HL-60 (cell line): ENCODE measurements at places on chromosomes 1 and 21.

GRCh38 chr1:66532798-66533783, 862 bp upstream of the SGIP1 start:
- no peak for DNase-seq

GRCh38 chr1:26745191-26745590, 42.6 kb upstream of the PIGV start:
- no peak for DNase-seq

GRCh38 chr1:59163268-59164092, 133.4 kb upstream of the FGGY start:
- no peak for DNase-seq

- DNase-seq, result no peak
These were observed 1542.6 kb downstream of the PLA2G4A start for GRCh38 chr1:188371295-188371806.

- DNase-seq, result no peak
These were observed 4.4 kb downstream of the SELENON start for GRCh38 chr1:25804244-25804963.

DNA sequence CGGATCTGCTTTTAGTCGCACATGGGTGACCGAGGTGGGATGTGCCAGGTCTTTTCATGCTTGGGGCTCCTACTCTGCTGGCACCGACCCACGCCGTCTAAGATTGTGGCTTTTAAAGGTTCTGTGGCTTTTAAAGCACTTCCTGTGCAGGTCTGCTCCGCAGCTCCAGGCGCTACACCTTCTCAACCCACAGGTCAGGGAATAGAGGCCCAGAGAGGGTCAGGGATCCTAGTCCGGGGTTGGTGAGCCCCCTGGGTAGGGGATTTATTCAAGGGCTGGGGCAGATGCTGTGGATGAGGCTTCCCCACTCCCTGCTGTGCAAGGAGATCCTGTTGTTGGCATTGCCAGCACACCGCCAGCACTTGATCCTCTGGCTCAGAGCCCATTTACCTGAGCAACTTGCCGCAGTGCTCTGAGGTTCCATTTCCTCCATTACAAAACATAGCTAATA, 212.8 kb upstream of the RAB4A start:
- no peak for DNase-seq

GRCh38 chr1:205543351-205544301, 39.2 kb downstream of the CDK18 start:
- no peak for DNase-seq

DNA sequence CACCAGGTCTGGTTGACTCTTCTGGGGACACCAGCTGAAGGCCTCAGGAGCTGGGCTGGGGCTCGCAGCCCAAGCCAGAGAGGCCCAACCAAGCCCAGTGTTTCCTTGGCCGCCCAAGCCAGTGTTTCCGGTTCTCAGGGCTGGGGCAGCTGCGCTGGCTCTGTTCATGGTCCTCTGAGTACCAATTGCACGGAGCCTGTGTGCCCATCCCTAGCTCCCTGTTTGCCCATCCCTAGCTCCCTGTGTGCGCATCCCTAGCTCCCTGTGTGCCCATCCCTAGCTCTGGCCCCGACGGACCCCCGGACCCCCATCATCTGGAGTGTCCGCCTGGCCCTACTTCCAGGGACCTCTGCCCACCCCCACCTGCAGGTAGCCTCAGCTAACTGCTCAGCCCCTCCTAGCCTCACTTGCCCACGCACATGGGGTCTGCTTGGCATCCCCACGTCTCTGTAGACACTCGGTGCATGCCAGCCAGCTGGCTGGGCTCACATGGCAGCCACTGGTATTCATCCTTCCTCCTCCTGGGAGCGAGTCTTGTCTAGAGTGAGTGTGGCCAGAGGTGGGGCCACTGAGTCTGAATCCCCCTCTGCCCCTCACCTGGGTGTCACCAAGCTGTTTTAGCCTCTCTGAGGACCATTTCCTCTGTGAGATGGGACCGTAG, 64.0 kb downstream of the WNT9A start:
- no peak for DNase-seq

GRCh38 chr1:212045981-212046380, 10.4 kb downstream of the DTL start:
- no peak for DNase-seq

DNA sequence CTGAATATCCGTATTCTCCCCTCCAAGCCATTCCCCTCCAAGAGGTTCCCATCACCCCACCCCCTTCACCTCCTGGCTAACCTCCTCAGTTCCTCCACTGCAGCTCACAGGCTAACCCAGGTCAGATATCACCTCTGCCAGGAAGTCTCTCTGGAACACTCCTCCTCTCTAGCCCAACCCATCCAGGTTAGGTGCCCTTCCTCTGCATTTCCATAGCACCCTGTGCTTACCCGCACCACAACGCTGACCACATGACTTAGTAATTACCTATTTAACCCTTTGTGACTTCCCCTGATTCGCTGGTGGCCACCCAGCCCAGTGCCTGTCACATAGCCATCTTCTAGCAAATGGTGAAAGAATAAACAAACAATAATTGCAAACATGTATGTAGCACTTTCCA, 49.5 kb upstream of the IFFO2 start:
- DNase-seq, result no peak

- DNase-seq, result no peak
These were observed 89.9 kb downstream of the IER5 start for GRCh38 chr1:181178241-181178879.

- DNase-seq, result no peak
These were observed 40.4 kb upstream of the BMP8A start for GRCh38 chr1:39450956-39451606.

DNA sequence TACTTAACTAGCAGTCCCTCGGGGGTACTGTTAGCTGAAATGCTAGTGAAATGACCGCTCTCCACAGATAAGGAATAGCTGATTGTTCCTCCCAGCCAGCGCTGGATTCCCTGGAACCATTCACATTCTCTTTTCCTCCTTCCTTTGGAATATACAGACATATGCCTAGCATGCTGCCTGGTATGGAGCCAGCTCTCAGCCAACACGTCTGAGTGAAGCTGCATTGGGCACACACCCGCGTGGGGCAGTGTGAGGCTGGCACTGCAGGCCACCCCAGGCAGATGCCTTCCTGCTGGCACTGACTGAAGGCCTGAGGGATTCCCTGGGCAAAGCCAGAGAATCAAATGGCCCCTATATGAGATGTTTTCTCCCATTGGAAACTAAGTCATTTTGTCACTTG, 66.7 kb downstream of the TLR5 start:
- no peak for DNase-seq

DNA sequence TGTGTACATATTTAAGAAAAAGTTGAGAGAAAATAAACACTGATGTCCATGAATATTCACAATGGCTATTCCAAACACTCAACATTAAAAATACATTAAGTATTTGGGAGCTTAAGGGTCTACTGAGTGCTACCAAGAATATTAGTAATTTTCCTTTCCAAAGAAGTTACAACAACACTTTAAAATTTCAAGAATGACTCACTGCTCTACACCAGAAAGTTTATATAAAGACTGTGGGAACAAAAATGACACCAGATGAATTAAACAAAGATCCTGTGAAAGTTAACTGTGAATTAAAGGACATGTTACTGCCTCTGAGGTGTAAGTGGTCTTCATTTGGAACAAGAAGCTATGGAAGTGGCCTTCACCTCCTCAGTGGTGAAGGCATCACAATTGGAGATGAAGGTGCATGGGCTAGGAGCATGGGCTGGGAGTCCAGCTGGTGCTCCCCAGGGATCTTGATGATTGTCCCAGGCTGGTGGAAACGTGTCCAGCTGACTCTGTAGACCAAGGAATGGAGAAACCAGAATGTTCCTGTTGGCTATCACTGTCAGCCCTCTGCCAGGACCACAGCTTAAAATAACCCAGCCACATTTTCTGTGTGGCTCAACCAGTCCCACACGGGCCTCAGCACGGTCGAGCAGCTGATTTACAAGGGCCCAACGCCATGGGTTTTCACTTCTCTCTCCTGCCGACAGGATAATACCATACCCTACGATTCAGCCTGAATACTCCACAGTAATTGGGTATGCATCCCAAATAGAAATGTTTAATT, 28.8 kb downstream of the TAF5L start:
- no peak for DNase-seq

- DNase-seq, result no peak
These were observed 136.9 kb downstream of the BARHL2 start for GRCh38 chr1:90580176-90580575.

GRCh38 chr1:87549738-87550137, 221.1 kb downstream of the LMO4 start:
- DNase-seq, result no peak

DNA sequence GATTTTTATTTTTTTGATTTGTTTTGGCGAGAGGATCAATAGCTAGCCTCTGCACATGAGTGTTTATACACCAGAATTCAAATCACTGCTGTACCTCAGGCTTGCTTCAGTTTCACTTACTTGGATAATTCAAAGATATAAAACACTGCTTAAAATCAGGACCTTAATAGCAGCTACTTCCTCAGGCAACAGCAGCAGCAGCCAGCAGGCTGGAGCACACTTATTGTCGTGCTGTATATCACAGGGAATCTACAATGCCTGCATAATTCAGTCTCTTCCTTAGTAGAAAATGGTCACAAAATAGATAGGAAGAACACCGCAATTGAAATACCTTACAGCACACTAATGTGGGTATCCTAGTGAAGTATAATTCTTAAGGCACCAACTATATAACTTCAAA, 497.3 kb downstream of the NEGR1 start:
- DNase-seq, result no peak

GRCh38 chr1:112527266-112528010, 18.7 kb downstream of the WNT2B start:
- DNase-seq, result no peak

- DNase-seq, result no peak
These were observed 45.7 kb upstream of the ACOT11 start for GRCh38 chr1:54502342-54502741.

DNA sequence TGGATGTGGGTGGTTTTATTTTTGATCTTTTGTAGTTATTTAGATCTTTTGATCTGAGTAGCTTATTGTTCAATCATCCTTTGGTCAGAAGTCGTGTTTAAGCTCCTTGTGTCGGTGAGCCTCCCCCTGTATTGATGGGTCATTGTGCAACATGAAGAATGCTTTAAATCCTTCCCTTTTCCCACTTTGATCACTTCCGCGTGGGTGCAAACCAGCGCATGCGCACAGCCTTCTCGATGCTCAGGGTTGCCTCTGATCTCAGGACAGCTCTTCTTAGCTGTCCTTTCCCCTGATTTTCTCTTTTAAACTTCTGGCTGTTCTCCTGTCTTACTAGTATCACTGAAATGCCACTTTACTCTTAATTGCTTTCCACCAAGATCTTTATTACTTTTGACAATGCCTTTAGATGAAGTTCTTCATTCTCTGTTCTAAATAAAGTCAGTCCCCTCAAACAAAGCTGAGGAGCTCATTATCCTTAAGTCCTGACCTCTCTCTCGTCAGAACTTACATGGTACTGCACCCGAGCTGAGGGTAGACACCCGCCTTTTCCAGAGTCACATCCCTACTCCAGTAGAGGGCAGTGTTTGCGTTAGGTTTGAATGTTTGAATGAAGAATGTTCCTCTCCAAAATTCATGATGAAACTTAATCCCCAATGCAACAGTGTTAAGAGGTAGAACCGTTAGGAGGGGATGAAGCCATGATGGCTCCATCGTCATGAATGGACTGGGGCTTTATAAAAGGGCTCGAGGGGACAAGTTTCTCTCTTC, 547.9 kb upstream of the TMPRSS15 start:
- peak; percentile 45 for DNase-seq

DNA sequence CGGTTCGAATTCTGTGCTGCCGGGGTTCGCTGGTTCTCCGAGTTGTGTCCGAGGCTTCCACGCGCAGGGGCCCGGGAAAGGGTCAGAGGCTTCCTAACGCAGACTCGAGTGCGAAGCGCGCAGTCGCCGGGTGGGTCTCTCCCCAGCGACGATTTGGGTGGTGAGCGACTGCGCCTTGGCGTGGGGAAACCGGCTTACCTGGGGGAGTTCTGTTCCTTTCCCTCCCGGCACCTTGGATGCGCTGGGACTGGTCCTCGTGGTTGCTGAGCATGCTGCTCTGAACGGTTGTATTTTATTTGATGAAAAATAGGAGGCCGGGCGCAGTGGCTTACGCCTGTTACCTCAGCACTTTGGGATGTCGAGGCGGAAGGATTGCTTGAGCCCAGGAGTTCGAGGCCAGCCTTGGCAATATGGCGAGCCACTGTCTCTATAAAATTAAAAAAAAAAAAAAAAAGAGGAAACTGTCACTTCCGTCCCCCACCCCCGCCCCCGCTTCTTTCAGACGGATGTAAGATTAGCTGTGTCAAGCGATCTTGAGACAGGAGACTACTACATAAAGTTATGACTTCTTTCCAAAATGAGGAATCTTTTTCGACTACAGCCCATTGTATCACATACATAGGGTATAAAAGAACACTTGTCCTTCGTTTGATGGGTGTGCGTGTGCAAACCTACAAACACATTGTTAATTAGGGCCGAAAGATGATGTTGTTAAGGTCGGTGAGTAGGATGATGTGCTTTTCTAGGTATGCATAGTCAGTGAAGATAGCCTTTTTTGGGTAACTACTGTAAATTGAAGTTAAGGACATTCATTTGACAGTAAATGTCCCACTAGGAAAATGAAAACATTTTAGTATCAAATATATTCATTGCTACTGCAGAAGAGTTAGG, at the start of gene CCDC18:
Gene CCDC18, plus strand, starts transcription at position 2 of the 891 bp plus-strand sequence. CDS start 2,638 bp downstream, outside the sequence.
- peak; percentile 64 for DNase-seq

DNA sequence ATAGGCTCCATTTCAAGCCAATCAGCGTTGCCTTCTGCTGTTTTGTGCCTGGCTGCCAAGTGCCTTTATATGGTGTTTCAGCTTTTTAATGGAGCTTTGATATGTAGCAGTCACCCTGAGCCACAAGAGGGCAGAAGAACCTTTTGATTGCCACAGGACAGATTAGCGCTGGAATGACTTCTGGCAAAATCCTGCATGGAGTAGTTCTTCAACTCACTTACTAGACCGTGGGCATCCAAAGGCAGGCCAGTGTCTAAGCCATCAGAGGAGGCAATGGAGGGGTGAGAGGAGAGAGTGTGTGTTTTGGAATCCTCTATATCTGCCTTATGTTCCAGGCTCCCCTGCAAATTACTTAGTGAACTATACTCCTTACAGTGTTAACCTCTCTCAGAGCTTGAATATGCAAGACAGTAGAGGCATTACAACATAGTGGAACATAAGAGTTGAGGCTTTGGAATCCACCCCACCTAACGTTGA, 56.2 kb downstream of the ST3GAL3 start:
- peak; percentile 83 for DNase-seq

DNA sequence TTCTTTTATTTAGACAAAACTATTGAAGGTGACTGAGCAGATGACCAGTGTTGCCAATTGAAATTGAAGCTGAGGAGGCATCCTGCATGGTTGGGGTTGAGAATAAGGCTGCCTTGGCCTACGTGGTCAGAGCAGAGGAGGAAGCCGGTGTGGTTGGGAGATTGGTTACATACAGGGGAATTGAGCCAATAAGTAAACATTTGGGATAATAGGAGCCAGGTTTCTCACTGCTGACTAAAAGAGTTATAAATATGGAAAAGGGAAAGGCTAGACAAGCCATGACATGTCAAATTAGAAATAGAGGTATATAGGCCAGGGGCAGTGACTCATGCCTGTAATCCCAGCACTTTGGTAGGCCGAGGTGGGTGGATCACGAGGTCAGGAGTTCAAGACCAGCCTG, 15.8 kb downstream of the SNX7 start:
- no peak for DNase-seq
